ENCODE measurements at places on chromosomes 12 and 14. TPM values are rescaled to one million over a fixed set of nuclear protein-coding genes. Genes with fewer than 3 reads are reported as not detected.

PZP gene
- total RNA-seq = not detected

VRTN gene
- not detected for total RNA-seq

HNRNPC gene
- total RNA-seq = 380 TPM

OTUB2 gene
- total RNA-seq = 1.2 TPM

MYH6 gene
- not detected for total RNA-seq

KERA gene
- not detected for total RNA-seq

BCL2L2 gene
- total RNA-seq = 52.8 TPM

LRTM2 gene
- total RNA-seq = not detected

DNA sequence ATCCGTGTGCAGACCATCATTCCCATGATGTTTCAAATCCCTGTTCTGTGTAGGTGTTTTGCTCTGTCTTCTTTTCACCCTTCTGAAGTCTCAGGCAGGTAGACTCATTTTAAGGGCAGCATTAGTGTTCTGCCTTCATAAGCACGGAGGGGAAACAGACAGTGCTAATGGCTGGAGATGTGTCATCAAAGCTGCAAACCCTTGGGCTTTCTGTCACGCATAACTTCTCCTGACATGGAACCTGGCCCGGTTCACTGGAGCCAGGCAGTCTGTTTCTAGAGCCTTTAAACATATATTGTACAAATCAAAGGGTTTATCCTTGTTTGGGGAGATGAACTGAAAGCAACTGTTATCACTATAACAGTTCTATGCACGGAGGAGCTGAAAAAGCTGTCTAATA, 141.4 kb downstream of the TMEM132D start:
- no peaks in the 10 kb centered on the region for H3K4me1 ChIP-seq
- H3K27me3 ChIP-seq = no peaks in the 10 kb centered on the region
- H3K27ac ChIP-seq = no peak overlapping the region
- DNase-seq = no peak

GRCh38 chr14:102540315-102541028, 30.9 kb upstream of the ANKRD9 start:
- H3K4me1 ChIP-seq = peaks cover 18% of the 10 kb centered on the region
- H3K27ac ChIP-seq = no peak overlapping the region
- H3K4me3 ChIP-seq = no peak overlapping the region
- no peaks in the 10 kb centered on the region for H3K36me3 ChIP-seq
- no peak for DNase-seq

DNA sequence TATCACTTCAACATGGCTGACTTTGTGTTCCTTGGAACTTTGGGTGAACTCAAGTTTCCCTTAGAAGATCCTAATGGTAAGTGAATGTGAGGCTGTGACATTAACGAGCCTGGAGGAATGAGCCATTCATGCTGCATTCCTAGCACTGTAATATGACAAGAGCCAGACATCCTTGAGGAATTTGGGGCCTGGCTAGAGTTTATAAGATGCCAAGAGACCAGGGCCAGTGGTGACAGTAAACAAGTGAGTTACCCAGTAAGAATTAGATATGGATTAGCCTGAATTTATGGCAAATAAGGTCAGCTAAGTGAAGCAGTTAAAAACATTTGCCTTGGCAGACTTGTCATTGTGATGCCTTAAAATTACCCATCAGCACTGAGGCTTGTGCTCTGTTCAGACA, 232.4 kb downstream of the AKAP6 start:
- no peaks in the 10 kb centered on the region for H3K27me3 ChIP-seq
- no peak for DNase-seq
- no peaks in the 10 kb centered on the region for H3K4me1 ChIP-seq
- H3K36me3 ChIP-seq = no peaks in the 10 kb centered on the region

DNA sequence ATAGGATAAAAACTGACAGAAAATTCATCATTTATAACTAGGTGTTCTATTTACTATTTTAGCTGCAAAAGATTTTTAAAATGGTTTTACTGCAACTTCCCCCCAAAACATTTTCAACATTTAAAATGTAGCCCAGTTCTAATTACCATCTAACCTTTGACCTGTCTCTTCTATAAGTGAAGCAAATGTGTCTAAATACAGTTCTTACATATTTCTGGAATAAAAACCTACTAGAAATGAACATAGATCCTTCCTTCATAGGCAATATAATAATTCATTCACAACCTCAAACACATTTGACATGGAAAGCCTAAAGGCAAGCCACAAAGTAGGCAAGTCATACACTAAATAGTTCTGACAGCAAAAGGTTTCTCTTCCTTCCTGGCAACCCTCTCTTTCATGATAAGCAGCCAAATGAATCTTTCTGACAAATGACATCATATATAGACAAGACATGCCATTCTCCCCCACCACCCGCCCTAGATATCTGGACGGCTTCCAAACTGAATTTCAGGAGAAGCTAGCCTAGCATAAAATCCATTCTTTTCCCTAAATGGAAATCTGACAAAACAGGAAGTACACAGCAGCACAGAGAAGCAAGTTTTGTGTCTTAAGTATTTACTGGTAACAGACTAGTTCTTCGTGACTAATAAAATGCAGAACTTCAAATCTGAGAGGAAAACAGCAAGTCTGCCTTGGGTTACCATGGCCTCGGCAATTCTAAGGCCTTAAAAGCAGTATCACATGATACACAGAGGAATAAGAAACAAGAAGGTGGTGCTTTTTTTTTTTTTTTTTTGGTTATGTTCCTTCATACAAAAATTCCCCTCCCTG, 17.2 kb upstream of the ARID4A start:
- H3K4me1 ChIP-seq = peaks cover 27% of the 10 kb centered on the region
- H3K4me3 ChIP-seq = no peak overlapping the region
- peak; percentile 19 for DNase-seq
- peak overlapping the region; percentile 57 for H3K27ac ChIP-seq
- H3K36me3 ChIP-seq = peaks cover 21% of the 10 kb centered on the region

DNA sequence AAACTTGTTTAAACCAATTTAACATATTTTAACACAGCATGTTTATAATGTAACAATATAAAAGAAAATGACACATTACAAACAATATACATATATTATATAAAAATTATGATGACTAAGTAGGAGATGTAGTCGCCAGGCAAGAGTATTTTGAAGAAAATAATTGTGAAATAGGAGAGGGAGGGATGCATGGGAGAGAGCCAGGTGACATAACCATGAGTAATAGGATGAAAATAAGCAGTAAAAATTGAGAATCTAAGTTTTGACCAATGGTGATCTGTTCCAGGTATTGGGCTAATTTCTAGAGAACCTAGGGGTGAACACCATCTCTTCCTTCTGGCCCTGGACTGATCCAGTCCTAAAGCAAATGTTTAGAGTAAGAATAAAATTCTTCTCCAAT, 315.2 kb upstream of the G2E3 start:
- H3K4me1 ChIP-seq = no peaks in the 10 kb centered on the region
- DNase-seq = no peak
- no peaks in the 10 kb centered on the region for H3K27me3 ChIP-seq
- no peak overlapping the region for H3K4me3 ChIP-seq
- H3K36me3 ChIP-seq = no peaks in the 10 kb centered on the region
- H3K27ac ChIP-seq = no peak overlapping the region

GRCh38 chr14:99280852-99281251, 8.9 kb upstream of the BCL11B start:
- H3K4me1 ChIP-seq = no peaks in the 10 kb centered on the region
- H3K27me3 ChIP-seq = no peaks in the 10 kb centered on the region
- H3K27ac ChIP-seq = no peak overlapping the region
- no peak for DNase-seq
- no peak overlapping the region for H3K4me3 ChIP-seq
- H3K36me3 ChIP-seq = no peaks in the 10 kb centered on the region

DNA sequence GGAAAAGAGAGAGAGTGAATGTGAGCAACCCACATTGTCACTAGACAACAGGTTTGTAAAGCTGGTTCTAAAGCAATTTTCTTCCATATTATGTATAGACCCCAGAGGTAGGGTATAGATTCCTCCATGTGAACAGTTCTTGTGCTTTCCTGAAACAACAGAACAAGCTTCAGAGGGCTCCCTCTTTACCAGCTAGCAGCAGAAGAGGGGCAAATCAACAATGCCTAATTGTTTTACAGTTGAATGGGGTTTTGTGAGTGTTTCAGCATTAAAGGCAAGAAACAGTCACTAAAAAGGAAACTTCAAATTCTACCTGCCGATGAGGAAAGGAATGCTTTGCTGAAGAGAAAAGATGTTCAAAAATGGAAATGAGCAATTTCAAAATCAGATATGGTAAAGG, 341.2 kb upstream of the KITLG start:
- H3K27ac ChIP-seq = no peak overlapping the region
- H3K36me3 ChIP-seq = no peaks in the 10 kb centered on the region
- DNase-seq = no peak
- no peaks in the 10 kb centered on the region for H3K4me1 ChIP-seq

- peaks cover 3% of the 10 kb centered on the region for H3K4me1 ChIP-seq
- H3K27me3 ChIP-seq = no peaks in the 10 kb centered on the region
- no peak overlapping the region for H3K27ac ChIP-seq
- peak; percentile 18 for DNase-seq
Measured at GRCh38 chr14:103273145-103273744, 60.8 kb upstream of the EIF5 start.

GRCh38 chr14:100577986-100578431, 9.2 kb downstream of the BEGAIN start:
- H3K36me3 ChIP-seq = no peaks in the 10 kb centered on the region
- H3K27me3 ChIP-seq = no peaks in the 10 kb centered on the region
- DNase-seq = no peak
- H3K4me1 ChIP-seq = no peaks in the 10 kb centered on the region
- H3K4me3 ChIP-seq = no peak overlapping the region

DNA sequence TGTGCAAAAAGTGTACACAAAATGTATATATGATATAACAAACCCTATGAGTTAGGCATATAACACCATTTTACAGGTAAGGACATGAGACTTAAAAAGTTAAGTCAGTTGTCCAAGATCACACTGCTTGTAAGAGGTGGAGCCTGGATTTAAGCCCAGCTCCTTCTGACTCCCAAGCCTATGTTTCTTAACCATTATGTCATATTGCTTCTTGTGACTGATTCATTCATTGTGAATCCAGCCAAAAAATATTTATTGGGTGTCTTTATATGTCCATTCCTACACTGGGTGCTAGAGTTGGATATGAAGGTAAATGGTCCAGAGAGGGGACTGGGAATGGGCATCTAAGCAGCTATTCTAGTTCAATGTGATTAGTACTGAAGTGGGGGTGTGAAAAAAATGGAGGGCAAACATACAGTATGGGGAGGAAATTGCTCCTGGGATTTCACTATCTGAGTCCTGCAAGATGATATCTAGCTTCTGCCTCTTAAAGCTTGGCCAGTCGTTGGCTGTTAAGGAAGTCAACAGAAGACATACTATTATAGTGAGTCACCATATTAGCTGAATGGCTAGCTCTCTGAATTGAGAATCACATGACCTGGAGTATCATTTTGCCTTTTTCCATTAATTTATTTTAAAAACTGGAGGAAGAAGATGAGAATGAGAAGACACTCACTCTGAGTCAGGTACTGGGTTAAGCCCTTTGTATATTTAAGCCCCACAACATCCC, 28.8 kb downstream of the PAX9 start:
- no peaks in the 10 kb centered on the region for H3K27me3 ChIP-seq
- no peaks in the 10 kb centered on the region for H3K36me3 ChIP-seq
- no peaks in the 10 kb centered on the region for H3K4me1 ChIP-seq
- H3K27ac ChIP-seq = no peak overlapping the region

All from thyroid gland (tissue), 4 donors.